SJSA1 (cell line): ENCODE measurements at places on chromosomes 2 and 18. TPM values are rescaled to one million over a fixed set of nuclear protein-coding genes. Genes with fewer than 3 reads are reported as not detected.

The IL36G gene
- total RNA-seq: not detected in 2 replicates

DNA sequence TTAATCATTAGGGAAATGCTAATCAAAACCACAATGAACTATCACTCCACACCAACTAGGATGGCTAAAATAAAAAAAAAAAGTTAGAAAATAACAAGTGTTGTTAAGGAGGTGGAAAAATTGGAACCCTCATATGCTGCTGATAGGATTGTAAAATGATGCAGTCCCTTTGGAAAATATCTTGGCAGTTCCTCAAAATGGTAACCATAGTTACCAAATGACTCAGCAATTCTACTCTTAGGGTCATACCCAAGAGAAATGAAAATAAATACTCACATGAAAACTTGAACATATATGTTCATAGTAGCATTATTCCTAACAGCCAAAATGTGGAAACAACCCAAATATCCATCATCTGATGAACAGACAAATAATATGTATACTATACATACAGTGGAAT lies 15.7 kb upstream of the ACVR2A start:
- H3K36me3 ChIP-seq: no peaks in the 10 kb centered on the region
- no peak overlapping the region for H3K4me3 ChIP-seq
- no peak overlapping the region for H3K27ac ChIP-seq
- no peaks in the 10 kb centered on the region for H3K27me3 ChIP-seq
- H3K4me1 ChIP-seq: no peaks in the 10 kb centered on the region
- DNase-seq: no peak

- H3K27ac ChIP-seq: no peak overlapping the region
- H3K36me3 ChIP-seq: no peaks in the 10 kb centered on the region
- H3K4me1 ChIP-seq: no peaks in the 10 kb centered on the region
- no peaks in the 10 kb centered on the region for H3K27me3 ChIP-seq
- DNase-seq: no peak
- no peak overlapping the region for H3K4me3 ChIP-seq
Measured at GRCh38 chr2:107525406-107525805, 301.3 kb upstream of the RGPD4 start.

- H3K27me3 ChIP-seq: no peaks in the 10 kb centered on the region
- H3K4me1 ChIP-seq: no peaks in the 10 kb centered on the region
- no peak overlapping the region for H3K4me3 ChIP-seq
- DNase-seq: peak; percentile 31
- H3K36me3 ChIP-seq: no peaks in the 10 kb centered on the region
Measured at GRCh38 chr2:43609290-43609918, 13.6 kb upstream of the THADA start.

DNA sequence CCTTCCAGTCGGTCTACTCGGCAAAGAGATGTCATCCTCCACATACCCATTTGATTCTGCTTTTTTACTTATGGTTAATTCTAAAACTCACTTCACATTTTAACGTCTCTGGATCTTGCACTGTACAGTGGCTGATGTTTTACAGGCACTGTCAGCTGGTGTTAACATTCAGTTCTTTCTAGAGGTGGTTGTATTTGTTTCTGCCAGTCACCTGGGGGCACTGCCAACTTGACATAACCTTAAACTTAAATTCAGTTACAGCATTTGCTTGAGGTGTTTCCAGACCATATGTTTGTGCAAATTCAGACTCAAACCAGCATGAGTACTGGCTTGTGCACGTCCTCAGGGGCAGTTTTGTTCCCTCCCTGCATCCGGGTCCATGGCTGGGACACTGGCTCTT lies 5.3 kb upstream of the TMEM185B start:
- no peak overlapping the region for H3K4me3 ChIP-seq
- peaks cover 15% of the 10 kb centered on the region for H3K4me1 ChIP-seq
- H3K36me3 ChIP-seq: no peaks in the 10 kb centered on the region
- no peaks in the 10 kb centered on the region for H3K27me3 ChIP-seq
- no peak overlapping the region for H3K27ac ChIP-seq
- DNase-seq: no peak

GRCh38 chr2:151640087-151640486 lies 94.2 kb downstream of the NEB start:
- no peak for DNase-seq
- no peaks in the 10 kb centered on the region for H3K4me1 ChIP-seq
- no peaks in the 10 kb centered on the region for H3K36me3 ChIP-seq

GRCh38 chr2:100747551-100747950 lies 72.4 kb upstream of the NPAS2 start:
- no peak overlapping the region for H3K27ac ChIP-seq
- H3K4me3 ChIP-seq: no peak overlapping the region
- H3K27me3 ChIP-seq: no peaks in the 10 kb centered on the region
- no peak for DNase-seq
- H3K36me3 ChIP-seq: no peaks in the 10 kb centered on the region

GRCh38 chr2:225486236-225486635 lies 86.7 kb downstream of the NYAP2 start:
- no peaks in the 10 kb centered on the region for H3K36me3 ChIP-seq
- no peak overlapping the region for H3K27ac ChIP-seq
- DNase-seq: no peak
- H3K4me3 ChIP-seq: no peak overlapping the region
- peaks cover 3% of the 10 kb centered on the region for H3K27me3 ChIP-seq
